ENCODE measurements at places on chromosomes 3 and 15. TPM values are rescaled to one million over a fixed set of nuclear protein-coding genes. Genes with fewer than 3 reads are reported as not detected.
A peak's percentile ranks its signal among the peaks of the same experiment; 100 is the strongest.

Gene TNFAIP8L3
- total RNA-seq, result 6.5 TPM

Gene ZNF620
- total RNA-seq, result 1.0 TPM

- peak; percentile 66 for DNase-seq
Measured at GRCh38 chr15:77821188-77821958, 188.7 kb upstream of the LINGO1 start.

DNA sequence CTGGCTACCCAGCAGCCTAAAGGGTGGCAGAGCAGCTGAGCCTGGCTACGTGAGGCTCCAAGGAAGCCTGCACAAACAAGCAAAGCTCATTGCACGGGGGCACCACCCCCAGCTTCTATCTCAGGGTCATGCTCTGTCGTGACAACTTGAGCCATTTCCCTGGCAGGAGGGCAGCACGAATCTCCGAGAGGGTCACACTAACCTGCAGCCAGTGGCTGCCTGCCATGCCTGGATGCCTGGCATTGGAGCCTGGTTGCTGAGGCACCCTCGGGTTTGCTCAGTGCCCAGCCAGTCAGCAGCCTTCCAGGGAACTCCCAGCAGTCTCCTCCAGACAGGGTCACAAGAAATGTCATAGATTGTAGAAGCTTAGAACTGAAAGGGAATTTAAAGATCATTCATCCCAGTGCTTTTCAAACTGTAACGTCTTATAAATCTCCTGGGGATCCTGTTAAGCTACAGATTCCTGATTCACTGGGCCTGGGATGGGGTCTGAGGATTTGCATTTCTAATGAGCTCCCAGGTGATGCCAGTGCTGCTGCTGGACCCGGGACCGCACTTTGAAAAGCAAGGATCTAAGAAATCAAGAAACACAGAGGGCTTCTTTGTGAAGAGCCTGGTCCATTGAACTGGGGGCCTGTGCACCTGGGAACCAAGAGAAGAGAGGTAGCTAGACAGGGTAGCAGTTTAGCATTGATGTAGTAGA lies 48.4 kb downstream of the TMEM266 start:
- DNase-seq, result peak; percentile 65

GRCh38 chr15:32873284-32874114 lies 155.7 kb downstream of the GREM1 start:
- no peak for DNase-seq

GRCh38 chr15:96217983-96218382 lies 112.5 kb upstream of the NR2F2 start:
- no peak for DNase-seq

GRCh38 chr3:46585799-46586693 lies 19.9 kb upstream of the LRRC2 start:
- DNase-seq, result no peak

Measured in Right ventricle myocardium superior (tissue), 1 donor.